HEK293T (cell line): ENCODE measurements at places on chromosomes 16 and 17.

- DNase-seq = no peak
Observed at GRCh38 chr17:49748791-49749190, 15.1 kb downstream of the FAM117A start.

DNA sequence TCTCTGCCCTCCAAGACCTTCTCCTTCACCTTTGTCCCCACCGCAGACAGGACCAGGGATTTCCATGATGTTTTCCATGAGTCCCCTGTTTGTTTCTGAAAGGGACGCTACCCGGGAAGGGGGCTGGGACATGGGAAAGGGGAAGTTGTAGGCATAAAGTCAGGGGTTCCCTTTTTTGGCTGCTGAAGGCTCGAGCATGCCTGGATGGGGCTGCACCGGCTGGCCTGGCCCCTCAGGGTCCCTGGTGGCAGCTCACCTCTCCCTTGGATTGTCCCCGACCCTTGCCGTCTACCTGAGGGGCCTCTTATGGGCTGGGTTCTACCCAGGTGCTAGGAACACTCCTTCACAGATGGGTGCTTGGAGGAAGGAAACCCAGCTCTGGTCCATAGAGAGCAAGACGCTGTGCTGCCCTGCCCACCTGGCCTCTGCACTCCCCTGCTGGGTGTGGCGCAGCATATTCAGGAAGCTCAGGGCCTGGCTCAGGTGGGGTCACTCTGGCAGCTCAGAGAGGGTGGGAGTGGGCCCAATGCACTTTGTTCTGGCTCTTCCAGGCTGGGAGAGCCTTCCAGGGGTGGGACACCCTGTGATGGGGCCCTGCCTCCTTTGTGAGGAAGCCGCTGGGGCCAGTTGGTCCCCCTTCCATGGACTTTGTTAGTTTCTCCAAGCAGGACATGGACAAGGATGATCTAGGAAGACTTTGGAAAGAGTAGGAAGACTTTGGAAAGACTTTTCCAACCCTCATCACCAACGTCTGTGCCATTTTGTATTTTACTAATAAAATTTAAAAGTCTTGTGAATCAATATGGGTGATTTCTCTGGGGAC, 12.2 kb downstream of the CX3CL1 start:
- no peak for DNase-seq

- DNase-seq = no peak
Observed at GRCh38 chr16:165539-166374, at the start of gene HBM. Gene HBM, plus strand, starts transcription at chr16:165978. Its CDS starts 20 bp downstream, at chr16:165998.

- DNase-seq = no peak
Observed at GRCh38 chr16:20441191-20441590, 10.1 kb upstream of the ACSM2A start.

DNA sequence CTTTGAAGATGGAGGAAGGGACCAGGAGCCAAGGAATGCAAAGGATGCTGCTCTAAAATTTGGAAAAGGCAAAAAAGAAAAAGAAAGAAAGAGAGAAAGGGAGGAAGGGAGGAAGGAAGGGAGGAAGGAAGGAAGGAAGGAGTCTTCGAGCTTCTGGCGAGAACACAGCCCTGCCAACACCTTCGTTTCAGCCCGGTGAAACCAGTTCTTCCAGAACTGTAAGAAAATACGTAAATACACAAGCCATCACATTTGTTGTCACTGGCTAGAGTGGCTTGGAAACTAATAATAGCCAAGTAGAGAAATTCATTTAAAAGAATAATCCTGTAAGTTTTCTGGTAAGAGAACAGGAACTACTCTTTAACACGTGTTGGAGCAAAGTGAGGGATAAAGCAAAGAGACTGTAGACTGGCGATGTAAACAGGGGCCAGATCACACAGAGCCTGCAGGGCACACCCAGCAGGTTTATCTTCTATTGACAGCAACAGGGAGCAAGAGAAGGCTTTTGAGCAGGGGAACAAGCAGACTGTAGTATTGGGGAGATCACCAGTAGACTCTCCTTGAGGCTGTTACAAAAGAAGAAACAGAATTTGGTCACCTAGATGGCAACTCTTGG, 188.7 kb upstream of the MPHOSPH6 start:
- DNase-seq = no peak

- no peak for DNase-seq
Observed at GRCh38 chr17:56300144-56300543, 146.9 kb downstream of the ANKFN1 start.

GRCh38 chr17:39122991-39123390, 28.4 kb downstream of the PLXDC1 start:
- no peak for DNase-seq

DNA sequence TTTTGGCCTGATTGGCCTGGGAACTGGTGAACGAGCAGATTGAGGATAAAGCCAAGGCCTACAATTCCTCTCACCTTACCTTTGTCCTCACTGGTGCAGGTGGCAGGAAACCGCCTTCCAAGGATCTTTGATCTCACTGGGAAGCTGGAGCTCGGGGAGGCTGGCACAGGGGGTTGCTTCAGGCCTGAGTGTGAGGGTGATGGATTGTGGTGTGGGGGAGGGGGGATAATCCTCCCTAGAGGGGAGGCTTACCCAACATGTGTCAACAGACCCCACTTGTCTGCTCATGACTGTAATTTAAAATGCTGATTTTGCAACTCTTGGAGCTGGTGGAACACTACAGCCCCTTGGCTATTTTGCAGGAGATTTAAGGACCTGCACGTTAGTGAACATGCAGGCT, 4.5 kb upstream of the RMI2 start:
- no peak for DNase-seq

- no peak for DNase-seq
Observed at GRCh38 chr16:86370062-86370461, 140.3 kb upstream of the FOXF1 start.

DNA sequence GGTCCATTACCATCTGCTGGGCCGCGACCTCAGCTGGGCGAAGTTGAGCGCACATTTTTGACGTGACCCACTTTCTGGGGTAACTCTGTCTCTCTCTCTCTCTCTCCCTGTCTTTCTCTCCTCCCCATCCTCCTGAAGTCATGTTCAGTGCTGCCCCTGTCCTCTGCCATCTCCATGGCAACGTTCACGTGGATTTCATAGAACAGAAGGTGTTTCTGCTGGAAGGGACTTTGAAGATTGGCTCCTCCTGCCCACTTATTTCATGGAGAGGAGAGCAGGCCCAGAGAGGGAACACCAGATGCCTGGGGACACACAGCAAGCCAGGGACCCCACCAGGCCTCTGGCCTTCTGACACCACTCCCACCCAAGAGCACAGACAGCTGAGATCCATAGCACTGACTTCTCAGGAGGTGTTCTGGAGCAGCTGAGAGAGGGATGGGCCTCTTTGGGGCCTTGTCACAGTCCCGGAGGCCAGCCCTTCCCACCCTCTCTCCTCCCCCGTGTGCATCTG, 4.2 kb upstream of the CCNF start:
- no peak for DNase-seq

DNA sequence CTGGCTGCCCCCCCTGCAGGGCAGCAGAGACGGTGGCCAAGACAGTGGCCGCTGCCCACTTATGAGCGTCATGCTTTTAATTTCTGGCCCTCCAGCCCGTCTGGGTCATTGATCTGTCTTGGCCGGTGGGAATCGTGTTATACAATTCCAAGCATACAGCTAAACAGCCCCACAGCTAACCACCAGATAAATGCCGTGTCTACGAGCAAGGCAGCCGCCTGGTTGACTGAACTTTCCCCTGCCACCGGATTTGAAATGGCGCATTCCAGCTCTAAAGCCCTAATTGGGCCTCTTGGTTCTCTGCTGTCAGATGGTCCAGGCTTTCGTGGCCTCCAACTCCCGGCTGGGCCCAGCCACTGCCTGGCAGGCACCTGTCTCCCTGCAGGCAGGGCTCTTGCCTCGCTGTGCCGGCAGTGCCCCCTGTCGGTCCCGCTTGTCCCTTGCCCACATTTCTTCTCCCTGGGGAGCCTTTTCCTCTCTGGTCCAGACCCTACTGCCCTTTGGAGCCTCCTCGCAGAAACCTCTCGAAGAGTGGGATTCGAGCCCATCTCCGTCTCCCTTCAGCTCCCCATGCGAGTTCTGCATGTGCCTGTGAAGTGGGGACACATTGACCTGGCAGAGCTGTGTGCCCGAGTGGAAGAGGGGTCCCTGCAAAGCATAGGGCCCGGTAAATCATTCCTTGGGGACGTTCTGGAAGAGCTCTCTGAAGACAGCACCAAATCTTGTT, 1.8 kb upstream of the RBFOX3 start:
- peak; percentile 88 for DNase-seq

DNA sequence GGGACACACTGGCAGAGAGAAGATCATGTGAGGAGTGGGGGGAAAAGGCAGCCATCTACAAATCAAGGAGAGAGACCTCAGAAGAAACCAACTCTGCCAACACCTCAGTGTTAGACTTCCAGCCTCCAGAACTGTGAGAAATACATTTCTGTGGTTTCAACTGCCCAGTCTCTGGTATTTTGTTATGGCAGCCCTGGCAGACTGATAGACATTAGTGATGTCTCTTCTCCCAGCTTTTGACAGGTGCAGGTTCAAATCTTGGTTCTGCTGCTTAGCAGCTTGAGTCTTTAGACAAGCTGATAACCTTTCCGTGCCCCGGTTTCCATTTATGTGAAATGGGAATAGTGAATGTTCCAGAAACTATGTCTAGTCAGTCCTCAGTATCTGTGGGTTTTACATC, 199.5 kb downstream of the SNX29 start:
- DNase-seq = no peak

DNA sequence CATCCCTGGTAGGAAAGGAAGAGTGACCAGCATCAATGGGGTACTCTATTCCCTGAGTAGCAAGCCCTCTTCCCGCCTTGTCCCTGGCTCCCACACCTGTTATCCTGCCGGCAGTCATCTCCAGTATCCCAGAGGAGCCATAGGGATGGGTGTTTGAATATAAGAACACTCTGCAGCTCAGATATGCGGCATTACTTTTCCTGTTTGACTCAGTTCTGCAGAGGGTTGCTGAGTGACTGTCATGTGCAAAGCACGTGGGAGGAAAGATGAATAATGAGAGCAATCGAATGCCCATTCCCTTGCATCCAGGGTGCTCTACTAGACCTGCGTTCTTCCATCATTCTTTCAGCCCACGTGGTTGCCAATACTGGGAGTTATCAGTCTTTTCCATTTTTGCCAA, 115.1 kb downstream of the PRKCB start:
- DNase-seq = no peak

GRCh38 chr17:76718516-76718915, 7.8 kb upstream of the MXRA7 start:
- no peak for DNase-seq

DNA sequence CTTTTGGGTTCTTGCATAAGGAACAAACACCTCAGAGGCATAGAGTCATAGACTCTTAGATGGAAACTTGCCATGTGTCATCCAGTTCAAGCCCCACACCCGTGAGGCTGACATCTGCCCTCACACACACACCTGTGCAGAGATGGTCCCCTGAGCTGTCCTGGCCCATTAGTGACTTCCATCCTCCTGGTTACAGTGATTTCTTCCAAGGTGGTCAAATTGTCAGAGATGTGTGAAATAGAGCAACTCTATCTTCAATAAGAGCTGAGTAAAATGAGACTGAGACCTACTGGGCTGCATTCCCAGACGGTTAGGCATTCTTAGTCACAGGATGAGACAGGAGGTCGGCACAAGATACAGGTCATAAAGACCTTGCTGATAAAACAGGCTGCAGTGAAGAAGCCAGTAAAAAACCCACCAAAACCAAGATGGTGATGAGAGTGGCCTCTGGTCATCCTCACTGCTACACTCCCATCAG, 342.2 kb upstream of the TNRC6C start:
- DNase-seq = no peak

GRCh38 chr16:58127033-58127556, 2.1 kb downstream of the CFAP20 start:
- no peak for DNase-seq

GRCh38 chr17:58388302-58389190, 28.8 kb downstream of the RNF43 start:
- DNase-seq = no peak

DNA sequence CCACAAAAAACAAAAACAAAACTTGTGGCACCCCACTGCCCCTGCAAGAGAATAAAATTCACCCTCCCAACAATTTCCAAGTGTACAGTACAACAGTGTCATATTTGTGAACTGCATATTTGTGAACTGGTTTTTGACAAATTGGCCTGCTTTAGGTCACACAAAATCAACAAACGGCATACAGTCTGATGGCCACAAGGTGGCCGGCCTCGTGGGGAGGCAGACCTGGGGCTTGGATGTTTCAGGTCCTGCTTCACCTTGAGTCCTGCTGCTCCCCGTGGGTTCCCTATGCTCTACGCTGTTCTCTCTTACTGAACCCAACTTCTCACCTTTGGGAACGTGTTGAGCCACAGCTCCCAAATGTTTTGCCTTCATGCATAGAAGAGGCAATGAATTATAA, 102.2 kb downstream of the CDK5R1 start:
- peak; percentile 24 for DNase-seq

DNA sequence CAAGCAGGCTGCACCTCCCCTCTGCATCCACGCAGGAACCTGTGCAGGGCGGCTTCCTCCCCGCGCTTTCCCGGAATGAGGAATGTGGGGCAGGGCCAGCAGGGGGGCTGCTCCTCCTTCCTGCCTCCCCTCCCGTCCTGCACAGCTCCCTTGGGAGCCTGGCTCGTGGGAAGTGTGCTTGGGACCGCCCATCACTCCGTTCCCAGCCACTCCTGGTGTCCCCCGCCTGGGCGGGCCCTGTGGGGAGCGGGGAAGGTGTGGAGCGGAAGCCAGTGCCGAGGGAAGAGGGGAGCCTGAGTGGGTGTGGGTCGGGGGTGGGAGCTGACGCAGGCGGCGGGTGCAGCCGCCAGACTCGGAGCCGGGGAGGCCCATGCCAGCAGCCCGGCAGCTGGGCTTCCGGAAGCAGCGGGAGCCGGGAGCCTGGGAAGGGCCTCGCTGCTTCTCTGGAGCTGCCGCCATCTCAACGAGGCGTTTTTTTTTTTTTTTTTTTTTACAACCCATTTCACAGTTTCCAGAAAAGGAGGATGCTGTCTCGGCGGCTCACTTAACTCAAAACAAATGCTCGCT, 24.1 kb downstream of the BAHCC1 start:
- peak; percentile 76 for DNase-seq

- no peak for DNase-seq
Observed at GRCh38 chr17:81399481-81400153, 4.4 kb downstream of the BAHCC1 start.

DNA sequence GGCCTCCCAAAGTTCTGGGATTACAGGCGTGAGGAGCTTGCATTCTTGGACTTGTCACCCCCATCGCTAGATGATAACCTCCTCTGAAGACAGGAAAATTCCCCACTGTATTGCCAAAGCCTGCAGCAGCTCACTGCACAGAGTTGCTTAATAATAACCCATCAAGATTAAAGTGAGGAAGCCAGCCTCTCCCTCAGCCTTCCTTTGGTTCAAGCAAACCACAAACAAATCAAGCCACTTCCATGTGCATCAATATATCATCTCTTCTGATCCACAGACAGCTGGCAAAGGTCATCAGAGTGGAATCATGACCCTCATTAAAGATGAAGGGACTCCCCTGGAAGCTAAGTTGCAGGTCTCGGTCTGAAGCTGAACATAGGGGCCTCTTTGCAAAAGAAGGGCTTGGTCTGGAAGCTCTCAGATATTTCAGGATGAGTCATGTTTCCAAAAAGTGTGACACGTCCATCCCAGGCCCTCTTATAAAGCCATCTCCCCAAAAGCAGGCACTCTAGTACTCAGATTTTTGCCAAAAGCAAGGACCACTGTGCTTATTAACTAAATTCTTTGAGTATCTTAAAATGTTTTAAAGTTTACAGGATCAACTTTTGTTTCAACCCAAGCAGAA, 4.8 kb downstream of the EMP2 start:
- DNase-seq = no peak
